Activated CD4-positive, alpha-beta T cell treated with anti-CD3 and anti-CD28 coated beads, Interleukin-2, amount 50 U/mL, for 4 hours (primary cell): ENCODE measurements at places on chromosomes 13 and 19.

DNA sequence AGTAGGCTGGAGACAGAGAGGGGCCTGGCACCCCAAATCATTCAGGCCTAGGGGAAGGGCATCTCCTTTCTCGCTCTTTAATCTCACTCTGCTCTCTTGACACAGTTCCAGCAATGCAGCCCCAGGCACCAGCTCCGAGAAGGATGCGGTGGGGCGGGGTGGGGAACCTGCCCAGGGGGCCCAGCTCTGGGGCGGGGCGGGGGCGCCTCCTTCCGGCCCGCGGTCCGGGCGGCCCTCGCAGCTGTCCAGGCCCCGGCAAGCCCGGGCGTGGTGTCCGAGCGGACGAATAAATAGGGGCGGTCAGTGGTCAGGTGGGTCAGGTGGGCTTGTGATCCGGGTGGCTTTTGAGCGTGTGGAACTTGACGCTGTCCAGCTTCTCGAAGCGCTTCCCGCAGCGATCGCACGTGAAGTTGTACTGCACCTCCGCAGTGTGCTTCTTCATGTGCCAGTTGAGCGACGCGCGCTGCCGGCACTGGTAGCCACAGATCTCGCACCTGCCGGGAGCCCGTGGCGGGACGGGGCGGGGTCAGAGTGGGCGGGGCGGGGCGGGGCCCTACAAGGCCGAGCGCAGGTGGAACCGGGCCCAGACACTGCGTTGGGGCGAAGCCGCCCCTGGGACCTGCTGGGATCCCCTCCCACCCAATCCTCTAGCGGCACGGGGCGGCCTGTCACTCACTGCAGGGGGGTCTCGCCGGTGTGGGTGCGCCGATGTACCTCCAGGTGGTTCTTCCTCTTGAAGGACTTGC is 2.7 kb upstream of the ELAVL3 start:
- DNase-seq = no peak

DNA sequence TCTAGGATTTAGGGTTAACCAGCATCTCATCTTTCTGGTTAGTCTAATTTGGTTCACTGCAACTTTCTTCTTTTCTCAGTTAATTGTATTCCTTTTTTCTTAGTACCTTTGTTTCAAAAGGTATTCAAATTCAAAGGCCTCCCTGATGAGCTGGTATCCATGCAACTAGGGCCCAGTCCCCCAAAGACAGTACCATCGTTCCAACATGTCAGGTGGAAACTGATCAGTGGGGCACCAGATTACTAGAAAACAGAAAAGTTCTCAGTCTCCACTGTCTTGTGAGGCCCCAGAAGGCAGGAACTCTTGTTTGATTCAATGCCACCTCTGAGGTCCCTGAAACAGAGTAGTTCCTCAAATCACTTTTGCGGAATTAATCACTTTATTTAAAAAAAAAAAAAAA is 303.2 kb upstream of the NBEA start:
- DNase-seq = no peak

GRCh38 chr13:51343475-51343874 is 4.0 kb downstream of the SERPINE3 start:
- DNase-seq = no peak

GRCh38 chr19:35085947-35086346 is 29.7 kb upstream of the FXYD3 start:
- DNase-seq = no peak

DNA sequence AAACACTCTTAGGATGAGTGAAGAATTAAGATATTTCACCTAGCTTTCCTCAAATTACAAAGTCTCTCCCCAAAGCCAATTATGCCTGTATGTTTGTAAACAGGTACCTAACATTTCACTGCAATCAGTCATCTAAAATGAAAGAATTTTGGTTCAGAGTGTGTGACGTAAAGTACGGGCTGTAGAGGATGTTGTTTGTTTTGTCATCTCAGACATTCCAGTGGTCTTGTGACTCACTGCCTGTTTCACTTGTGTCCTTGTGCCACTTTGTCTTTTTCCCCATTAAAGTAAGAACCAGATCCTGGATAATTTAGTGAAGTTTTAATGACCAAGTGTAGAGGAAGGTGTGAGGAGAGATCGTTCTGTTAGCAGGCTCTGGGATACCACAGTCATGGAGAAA is 28.6 kb upstream of the EID2 start:
- no peak for DNase-seq

DNA sequence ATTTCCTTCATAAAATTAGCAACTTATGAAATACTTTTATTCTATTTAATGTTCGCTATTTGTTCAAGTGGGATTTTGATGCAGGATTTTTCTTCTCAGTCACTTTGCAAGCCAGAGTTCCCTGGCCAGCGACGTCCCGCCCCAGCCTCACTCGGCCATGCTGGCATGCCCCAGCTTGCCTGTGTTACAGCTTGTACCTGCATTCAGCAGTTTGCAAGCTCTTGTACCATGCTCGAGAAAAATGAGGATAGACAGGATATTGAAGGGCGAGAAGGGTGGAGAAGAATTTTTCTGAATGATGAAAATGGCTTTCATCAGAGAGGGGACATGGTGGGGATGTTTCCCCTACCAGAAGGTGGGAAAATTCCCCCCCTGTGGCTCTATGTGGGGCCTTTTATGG is 2180.2 kb upstream of the PCDH20 start:
- no peak for DNase-seq

DNA sequence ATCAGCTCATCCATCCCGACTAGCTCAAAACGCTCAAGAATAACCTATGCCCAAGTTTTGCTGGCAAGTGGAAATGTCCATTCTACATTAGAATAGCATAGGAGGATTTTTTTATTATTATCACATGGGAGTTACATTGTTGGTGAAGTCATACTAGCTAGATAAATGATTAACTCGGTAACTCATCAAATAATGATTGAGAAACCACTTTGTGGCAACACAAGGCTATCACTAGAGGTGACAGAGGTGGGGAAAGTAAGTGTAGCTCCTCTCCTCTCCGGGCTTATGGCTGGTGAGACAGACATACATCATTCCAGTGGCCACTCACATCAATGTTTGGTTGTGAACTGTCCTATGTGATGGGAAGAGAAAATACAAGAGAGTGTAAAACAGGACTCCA is 161.6 kb downstream of the ZIC5 start:
- DNase-seq = no peak
